ENCODE measurements at places on chromosomes 16 and 17. TPM values are rescaled to one million over a fixed set of nuclear protein-coding genes. Genes with fewer than 3 reads are reported as not detected.

Gene OSBPL7
- 1.3 TPM for total RNA-seq

Gene COX10
- 11.8 TPM for total RNA-seq

Gene FGF11
- 12.4 TPM for total RNA-seq

Gene C16orf46
- 0.26 TPM for total RNA-seq

Gene TMEM235
- total RNA-seq, result not detected

Gene RFFL
- total RNA-seq, result 20.1 TPM

Gene CDH11
- total RNA-seq, result 82.1 TPM

Gene TBC1D3E
- total RNA-seq, result 0.77 TPM

Gene C16orf92
- total RNA-seq, result not detected

Gene PLXDC1
- under 0.01 TPM for total RNA-seq

Gene ZSCAN10
- total RNA-seq, result not detected

GRCh38 chr17:81084680-81085419 is 49.9 kb downstream of the BAIAP2 start:
- no peak for DNase-seq

- DNase-seq, result no peak
Observed at GRCh38 chr17:6452471-6453266, 8.4 kb downstream of the PIMREG start.

DNA sequence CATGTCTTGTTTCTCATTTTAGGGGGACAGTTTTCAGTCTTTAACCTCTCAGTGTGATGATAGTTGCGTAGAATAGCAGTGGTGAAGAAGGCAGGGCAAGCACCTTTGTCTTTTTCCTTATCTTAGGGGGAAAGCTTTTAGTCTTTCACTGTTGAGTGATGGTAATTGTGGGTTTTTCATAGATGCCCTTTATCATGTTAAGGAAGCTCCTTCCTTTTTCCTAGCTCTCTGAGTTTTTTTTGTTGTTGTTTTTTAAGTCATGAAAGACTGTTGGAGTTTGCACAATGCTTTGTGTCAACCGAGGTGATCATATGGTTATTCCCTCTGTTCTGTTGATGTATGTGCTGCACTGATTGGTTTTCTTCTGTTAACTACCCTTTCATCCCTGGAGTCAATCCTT is 15.7 kb downstream of the NOL11 start:
- no peak for DNase-seq

DNA sequence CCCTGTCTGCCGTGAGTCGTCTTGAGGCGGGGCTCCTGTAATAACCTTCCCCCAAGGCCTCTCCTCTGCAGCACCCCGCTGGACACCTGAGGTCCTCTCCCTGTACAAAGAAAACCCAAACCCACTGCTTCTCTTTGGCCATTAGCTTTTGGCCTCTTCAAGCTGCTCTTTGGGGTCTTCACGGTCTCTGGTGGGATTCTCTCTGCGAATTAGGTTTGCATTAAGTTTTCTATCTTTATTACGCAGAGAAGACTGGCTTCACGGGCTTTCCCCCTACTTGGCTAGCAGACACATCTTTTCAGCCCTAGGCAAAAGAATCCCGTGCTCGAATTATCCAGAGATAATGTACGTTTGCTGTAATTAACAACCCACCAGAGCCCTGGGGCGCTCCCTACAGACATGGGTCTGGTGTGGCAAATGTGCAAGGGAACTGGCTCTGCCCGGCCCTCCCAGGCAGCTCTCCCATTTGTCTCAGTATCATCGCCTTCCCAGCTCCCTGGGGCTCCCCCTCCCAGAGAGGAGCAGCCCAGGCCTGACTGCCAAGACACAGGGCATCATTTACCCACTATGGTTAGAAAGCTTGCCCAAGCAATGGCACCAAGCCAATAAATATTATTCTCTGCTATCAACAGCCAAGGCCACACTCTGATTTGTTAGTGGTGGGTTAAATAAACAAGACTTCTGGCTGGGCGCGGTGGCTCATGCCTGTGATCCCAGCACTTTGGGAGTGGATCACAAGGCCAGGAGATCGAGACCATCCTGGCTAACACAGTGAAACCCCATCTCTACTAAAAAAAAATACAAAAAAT is 24.7 kb upstream of the KLHDC4 start:
- DNase-seq, result peak; percentile 88

DNA sequence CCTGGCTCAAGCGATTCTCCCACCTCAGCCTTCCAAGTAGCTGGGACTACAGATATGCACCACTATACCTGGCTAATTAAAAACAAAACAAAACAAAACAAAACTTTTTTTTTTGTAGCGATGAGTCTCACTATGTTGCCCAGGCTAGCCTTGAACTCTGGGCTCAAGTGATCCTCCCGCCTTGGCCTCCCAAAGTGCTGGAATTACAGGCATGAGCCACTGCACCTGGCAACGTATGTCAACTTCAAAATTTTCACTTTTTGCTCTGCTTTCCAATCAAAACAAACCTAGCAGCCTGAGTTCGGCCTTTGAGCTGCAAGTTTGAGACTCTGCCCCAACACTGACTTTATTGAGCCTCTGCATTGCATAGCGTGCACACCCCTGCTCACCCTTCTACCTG is 4.5 kb upstream of the RAI1 start:
- no peak for DNase-seq

DNA sequence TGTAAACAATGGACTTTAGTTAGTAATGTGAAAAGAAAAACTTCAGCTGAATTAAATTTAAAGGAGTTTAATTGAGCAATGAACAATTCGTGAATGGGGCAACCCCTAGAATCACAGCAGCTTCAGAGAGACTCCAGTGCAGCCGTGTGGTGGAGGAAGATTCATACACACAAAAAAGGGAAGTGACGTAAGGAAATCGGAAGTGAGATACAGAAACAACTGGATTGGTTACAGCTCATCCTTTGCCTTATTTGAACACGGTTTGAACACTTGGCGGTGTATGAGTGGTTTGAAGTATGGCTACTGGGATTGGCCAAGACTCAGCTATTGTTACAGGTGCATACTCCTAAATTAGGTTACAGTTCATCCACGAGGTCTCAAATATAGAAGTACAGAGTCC is 460.4 kb upstream of the ASIC2 start:
- no peak for DNase-seq

DNA sequence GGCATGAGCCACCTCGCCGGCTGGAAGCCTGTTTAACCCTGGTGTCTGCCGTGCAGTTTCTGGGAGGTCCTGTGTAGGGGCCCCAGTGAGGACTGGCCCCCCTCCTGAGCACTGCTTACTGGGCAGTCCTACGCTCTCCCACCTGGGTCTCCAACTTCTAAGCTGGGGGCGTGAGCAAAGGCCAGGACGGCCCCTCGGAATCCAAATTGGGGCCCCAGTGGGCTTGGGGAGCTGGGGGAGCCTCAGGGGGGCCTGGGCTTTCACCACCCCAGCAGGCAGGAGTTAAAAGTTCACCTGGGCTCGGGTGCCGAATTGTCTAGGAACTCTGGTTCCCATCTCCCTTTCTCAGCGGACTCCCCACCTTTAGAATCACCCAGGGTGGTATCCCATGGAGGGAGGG is 7.2 kb upstream of the SLC38A10 start:
- no peak for DNase-seq

GRCh38 chr16:88570691-88571092 is 489 bp downstream of the ZC3H18 start:
- peak; percentile 7 for DNase-seq

GRCh38 chr17:78610951-78611511 is 33.8 kb upstream of the DNAH17 start:
- no peak for DNase-seq

DNA sequence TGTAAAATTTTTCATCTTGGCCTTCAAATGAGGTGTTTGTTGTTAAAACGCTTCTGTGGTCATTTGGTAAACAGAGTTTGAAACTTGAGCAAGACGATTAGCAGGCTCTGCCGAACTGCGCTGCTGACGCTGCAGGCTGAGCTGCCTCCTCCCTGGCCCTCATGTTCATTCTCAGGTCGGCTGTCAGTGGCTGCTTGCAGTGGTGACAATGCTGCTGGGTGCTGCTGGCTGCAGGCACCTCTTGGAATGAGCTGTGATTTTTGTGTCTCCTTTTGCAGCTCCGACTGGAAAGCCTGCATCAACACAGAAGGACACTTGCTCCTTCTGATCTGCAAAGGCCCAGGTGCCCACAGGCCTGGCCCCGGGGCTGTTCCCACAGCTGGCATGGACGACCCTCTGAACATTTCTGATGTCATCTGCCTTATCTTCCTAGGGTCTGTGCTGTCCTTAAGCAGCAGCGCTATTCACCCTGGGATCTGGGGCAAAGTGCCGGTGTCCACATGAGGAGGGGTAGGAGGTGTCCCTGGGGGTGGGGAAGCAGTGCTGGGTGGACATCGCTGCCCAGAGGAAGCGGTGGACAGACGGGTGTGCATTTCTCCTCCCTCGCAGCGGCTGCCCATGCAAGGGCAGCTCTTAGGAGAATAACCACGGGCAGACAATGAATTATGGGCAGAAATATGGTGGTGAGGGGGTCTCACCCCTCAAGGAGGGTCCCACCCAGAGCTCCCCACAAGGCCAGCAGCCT is 23.1 kb upstream of the OSGIN1 start:
- no peak for DNase-seq

- DNase-seq, result peak; percentile 46
Observed at GRCh38 chr17:82645516-82645915, 2.7 kb downstream of the WDR45B start.

DNA sequence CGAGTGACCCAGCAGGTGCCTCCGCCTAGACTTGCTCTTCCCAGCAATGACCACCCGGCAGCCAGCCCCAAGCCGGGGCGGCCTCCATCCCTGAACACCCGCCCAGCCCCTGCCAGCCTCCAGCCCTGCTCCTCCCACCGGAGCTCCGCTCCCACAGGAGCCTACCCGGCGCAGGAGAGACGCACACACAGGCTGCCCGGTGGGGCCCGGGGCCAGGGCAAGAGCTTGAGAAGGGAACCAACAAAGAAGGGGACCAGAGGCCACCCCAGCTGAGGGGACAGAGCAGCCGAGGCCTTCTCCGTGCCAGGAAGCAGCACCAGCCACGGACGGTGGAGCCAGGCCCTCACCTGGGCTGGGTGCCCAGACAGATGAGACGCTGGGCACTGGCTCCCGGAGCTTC is 13.8 kb downstream of the PKD1 start:
- DNase-seq, result no peak

GRCh38 chr17:1787301-1787902 is 25.5 kb downstream of the SERPINF1 start:
- peak; percentile 88 for DNase-seq

GRCh38 chr16:87474017-87474416 is 18.8 kb downstream of the ZCCHC14 start:
- DNase-seq, result no peak

GRCh38 chr17:63445065-63445464 is 1.0 kb downstream of the CYB561 start:
- no peak for DNase-seq

GRCh38 chr16:79599256-79599836 is 1.2 kb downstream of the MAF start:
- no peak for DNase-seq

- DNase-seq, result peak; percentile 68
Observed at GRCh38 chr17:42386777-42387657, 1.2 kb downstream of the STAT3 start.

- peak; percentile 44 for DNase-seq
Observed at GRCh38 chr17:51322390-51323029, 62.2 kb downstream of the UTP18 start.

GRCh38 chr17:80791758-80792284 is 199.8 kb upstream of the CHMP6 start:
- DNase-seq, result peak; percentile 91

DNA sequence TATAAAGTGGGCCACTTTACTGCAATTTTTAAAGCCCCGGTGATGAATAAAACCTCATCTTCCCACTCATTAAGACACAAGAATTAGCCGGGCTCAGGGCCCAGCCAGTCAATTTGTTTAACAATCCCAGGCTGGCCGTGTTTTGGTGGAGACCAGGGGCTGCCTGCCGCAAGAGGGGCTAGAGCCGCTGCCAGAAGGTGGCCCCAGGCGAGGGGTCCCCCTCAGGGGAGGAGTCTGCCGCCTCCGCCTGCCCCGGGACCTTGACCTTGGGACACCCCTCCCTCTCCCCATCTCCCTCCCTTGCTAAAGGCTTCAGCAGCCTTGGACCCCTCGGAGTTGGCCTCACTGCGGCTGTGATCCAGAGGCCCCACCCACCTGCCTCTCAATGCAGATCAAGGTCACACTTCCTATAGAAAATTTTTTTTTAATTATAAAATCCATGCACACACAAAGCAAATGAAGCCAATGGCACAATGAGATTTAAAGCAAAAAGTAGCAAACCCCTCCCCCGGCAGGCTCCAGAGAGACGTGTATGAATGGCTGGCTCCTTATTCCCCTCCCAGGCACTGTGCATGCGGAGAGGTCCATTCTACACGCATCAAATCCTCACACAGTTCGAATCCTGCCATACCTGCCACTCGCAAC is 23.0 kb upstream of the SLC38A10 start:
- DNase-seq, result no peak

- DNase-seq, result peak; percentile 91
Observed at GRCh38 chr16:50530277-50531236, 17.6 kb upstream of the NKD1 start.

DNA sequence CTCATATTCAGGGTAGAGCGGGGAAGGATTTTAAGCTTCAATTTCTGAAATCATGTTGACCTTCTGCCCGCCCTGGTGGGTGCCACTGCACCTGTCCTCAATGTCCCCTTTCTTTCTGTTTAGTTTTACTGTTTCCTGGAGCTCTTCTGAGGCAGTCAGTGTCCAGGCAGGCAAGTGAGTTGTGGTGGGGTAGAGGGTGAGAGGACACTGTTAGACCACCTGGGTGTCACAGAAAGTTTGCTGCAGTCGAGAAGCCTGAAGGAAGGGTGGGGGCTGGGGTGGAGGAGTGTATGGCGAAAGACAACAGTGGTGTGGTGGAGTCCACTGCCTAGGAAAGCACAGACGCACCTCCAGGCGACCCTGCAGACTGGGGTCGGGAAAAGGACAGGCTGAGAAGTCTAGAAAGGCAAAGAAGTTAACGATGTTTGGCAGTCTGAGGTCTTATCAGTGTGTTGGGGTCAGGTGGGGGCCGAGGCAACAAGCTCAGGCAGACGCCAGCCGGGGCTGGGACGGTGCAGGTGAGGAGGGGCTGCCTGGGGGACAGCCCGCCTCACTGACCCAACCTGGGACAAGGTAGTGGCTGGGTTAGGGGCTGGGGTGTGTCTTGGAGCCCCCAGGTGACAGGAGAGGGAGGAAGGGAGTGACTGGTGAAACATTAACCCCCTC is 23.3 kb upstream of the HOXB13 start:
- no peak for DNase-seq

DNA sequence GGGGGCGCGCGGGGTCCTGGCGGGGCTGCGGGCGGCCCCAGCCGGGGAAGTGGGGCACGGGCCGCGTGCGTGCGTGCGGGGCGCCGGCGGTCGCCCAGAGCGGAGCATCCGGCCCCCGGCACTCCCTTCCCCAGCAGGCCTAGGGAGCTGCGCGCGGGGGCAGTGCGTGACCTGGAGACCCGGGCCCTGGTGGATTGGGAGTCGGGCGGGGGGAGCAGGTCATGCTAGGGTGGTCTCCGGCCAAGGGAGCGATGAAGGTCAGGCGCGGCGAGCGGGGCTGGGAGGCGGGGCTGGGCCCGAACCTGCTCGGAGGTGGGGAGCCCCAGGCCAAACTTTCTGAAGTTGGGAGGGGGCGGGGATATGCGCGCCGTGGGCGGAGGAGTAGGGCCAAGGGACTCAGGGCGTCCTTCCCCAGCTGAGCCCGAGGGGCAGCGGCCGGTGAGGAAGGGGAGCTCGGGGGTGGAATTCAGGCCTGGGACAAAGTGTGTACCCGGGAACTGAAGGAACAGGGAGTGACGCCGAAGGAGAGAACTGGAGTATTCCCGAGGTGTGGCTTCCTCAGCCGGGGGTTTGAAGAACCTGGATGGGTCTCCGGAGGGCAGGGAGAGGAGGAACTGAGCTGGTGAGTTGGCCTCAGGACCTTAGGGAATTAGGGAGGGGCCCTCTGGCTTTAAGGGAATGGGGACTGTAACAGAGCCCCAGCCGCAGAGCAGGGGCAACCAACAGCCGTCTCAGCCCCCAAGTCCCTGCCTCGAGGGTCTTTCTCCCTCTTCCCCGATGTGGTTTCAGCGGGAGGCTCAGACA is 589 bp downstream of the XYLT2 start:
- DNase-seq, result peak; percentile 22

All from bronchial epithelial cell (primary cell).